ENCODE measurements at places on chromosomes 6 and 20. TPM values are rescaled to one million over a fixed set of nuclear protein-coding genes. Genes with fewer than 3 reads are reported as not detected.

The RPN2 gene
- 213 TPM for total RNA-seq

GRCh38 chr6:169452869-169453620, 199.4 kb upstream of the THBS2 start:
- peak overlapping the region; percentile 77 for H3K27ac ChIP-seq
- no peaks in the 10 kb centered on the region for H3K4me1 ChIP-seq
- H3K36me3 ChIP-seq = no peaks in the 10 kb centered on the region
- peak overlapping the region; percentile 42 for H3K4me3 ChIP-seq
- no peak for DNase-seq

GRCh38 chr6:129890701-129891100, 29.6 kb upstream of the TMEM244 start:
- no peaks in the 10 kb centered on the region for H3K4me1 ChIP-seq
- H3K4me3 ChIP-seq = no peak overlapping the region
- DNase-seq = no peak
- no peak overlapping the region for H3K27ac ChIP-seq
- no peaks in the 10 kb centered on the region for H3K27me3 ChIP-seq

The ADTRP gene
- not detected for total RNA-seq

The NANP gene
- 7.8 TPM for total RNA-seq

DNA sequence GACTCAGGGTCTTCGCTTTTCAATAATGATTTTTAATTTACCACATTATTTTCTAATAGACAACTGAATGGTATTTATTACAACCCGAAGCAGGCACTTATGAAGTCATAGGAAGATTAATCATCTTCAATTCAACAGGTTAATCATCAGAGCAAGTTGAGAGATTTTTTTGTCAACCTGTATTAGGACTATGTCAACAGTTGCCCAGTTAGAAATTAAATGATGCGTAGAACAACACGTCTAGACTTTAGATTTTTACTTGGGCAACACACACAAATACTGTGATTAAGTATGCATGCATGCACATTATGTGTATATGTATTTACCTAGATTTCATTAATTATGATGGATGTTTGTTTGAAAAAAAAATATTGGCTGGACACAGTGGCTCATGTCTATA, 4.3 kb downstream of the ILRUN start:
- H3K4me3 ChIP-seq = no peak overlapping the region
- no peaks in the 10 kb centered on the region for H3K36me3 ChIP-seq
- H3K27ac ChIP-seq = no peak overlapping the region

GRCh38 chr6:9704989-9705388, 709.9 kb downstream of the TFAP2A start:
- DNase-seq = no peak
- H3K4me3 ChIP-seq = no peak overlapping the region
- no peaks in the 10 kb centered on the region for H3K4me1 ChIP-seq
- no peaks in the 10 kb centered on the region for H3K27me3 ChIP-seq
- no peak overlapping the region for H3K27ac ChIP-seq
